Lung microvascular endothelial cell (primary cell): ENCODE measurements at places on chromosomes 16 and 17.

DNA sequence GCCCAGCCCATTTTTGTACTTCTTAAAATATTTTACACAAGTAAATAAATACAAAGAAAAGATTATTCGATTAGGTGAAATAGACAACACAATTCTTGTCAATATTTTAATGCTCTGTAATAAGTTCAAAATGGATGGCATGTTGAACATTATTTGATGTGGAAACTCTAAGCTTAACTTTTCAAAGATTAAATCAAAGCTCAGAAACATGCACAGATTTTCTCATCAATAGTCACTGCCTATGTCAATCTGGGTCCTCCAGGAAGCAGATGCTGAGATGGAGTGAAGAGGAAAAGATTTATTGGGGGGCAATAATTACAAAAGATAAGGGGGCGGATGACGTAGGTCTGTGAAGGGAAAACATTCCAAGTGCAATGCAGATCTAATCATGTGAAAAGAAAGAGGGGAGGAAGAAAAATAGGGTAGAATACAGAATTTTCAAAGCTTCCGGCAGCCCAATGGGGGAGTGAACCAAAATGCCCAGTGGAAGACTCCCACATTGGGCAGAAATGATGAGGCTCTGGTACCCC, 50.5 kb downstream of the COPRS start:
- DNase-seq = no peak

DNA sequence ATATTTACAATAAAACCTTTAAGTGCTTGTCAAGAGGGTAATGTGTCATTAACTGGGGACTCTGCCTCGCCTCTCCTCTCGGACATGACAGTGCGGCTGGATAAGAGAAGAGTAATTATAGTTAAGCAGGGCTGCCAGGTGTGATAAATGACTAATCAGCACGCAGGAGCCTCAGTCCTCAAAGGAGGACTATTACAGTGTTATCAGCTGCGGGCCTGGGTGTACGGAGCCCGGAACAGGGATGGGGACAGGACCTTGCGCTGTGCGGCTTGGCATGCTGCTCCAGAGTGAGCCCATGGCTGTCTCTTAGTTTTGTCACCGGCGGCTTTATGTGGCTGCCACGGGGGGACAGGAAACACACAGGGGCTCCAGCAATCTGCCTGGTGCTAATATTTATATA, 607.2 kb downstream of the MAF start:
- no peak for DNase-seq

DNA sequence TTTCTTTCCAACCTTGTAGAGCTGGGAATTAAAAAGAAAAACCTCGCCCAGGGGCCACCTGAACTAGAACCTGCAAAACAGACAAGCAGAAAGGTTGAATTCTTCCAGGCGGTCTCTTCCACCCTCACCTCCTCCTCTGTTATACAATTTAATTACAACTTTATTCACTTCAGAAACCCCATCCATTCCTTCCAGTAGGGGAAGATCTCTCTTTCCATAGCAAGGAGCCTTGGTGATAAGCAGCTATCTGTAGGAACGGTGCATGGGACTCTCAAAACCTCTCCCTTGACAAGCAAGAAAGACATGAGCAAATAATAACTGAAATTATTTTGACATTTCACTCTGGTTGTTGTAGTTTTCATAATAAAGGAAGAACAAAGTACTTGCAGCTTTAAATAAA, 176.0 kb downstream of the RBFOX1 start:
- no peak for DNase-seq

DNA sequence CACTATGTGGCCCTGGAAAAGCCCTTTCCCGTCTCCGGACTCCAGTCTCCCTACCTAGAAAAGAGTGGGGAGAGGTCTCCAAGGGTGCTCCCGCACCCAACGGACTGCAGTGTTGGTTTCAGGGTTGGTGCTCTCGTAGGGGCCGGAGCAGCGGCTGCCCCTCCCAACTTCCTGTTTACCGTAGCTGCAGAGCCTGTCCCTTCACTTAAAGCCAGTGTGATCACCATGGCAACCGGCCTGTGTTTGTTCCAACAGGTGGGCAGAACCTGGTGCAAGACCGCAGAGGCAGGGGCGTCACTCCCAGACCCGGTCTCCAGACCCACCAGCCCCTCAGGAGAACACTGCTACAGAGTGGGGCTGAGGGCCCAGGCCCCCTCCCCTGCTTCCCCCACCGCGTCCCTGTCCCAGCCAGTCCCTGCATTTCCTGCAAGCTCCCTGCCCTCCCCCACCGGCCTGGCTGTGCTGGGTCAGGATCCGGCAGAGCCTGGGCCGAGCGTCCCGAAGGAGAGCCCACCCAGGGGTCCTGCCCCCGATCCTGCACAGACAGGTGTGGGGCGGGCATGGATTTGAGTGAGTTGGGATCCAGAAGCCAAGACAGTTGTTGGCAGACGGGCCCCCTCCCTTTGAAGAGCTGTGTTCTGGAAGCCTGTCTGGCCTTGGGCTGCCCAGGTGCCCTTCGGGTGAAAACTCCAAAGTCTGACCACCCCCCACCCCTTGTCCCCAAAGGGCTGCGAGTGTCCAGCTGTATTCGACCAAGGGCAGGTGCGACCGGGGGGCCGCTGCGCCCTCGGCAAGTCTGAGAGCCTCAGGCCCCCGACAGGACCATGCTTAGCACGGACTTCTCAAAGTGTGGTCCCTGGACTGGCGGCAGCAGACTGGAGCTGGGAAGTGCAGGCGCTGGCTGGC, 1.5 kb upstream of the BAIAP3 start:
- peak; percentile 91 for DNase-seq

DNA sequence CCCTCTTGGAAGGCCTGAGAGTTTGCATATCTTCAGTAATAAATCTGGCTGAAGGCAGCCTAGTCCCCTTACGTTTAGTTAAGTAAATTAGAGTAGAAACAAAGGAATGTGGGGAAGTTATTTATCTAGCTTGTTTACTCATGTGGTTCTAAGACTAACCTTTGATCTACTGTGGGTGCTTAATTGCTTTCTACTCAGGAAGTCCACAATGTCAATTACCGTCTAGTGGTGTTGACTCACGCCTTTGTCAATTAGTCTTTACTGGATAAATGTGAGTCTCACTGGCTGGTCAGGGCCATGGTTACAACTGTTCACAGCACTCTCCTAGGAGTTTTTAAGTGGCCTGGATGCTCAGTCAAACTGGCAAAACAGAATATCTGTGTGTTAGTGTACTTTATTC, 2338.4 kb downstream of the TP53TG3F start:
- no peak for DNase-seq

GRCh38 chr16:62280506-62280905, 244.3 kb upstream of the CDH8 start:
- DNase-seq = no peak
